SJSA1 (cell line): ENCODE measurements at places on chromosomes 2 and 18.

- no peaks in the 10 kb centered on the region for H3K27me3 ChIP-seq
- H3K27ac ChIP-seq: no peak overlapping the region
- H3K4me1 ChIP-seq: peaks cover 4% of the 10 kb centered on the region; the same call in 1 of the 2 replicates
- DNase-seq: no peak
- H3K36me3 ChIP-seq: no peaks in the 10 kb centered on the region
- no peak overlapping the region for H3K4me3 ChIP-seq
Observed at GRCh38 chr2:80501874-80502624, 197.5 kb upstream of the LRRTM1 start.

DNA sequence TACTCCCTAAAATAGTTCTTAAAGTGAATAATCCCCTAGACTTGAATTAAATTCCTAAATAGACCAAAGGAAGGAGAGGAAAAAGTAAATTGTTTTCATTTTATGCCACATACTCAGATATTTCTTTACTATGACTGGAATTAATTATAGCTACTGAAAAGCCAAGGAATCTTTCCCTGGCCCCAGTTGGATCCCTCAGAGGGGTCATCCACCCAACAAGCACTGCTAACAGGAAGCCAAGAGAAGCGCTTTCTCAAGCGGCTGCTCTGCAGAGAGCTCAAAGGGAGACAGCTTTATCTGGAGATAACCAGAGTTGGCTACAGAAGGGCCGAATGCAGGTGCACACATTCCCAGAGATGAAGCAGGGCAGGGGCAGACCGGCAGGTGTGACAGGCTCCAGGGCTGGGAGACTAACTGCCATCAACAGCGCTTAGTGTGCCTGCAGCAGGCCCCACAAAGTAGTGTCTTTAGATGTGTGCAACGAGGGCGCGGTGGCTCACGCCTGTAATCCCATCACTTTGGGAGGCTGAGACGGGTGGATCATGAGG is 51.1 kb downstream of the POLR1A start:
- no peak overlapping the region for H3K27ac ChIP-seq
- no peaks in the 10 kb centered on the region for H3K4me1 ChIP-seq
- no peak for DNase-seq
- peaks cover 68% of the 10 kb centered on the region for H3K36me3 ChIP-seq

DNA sequence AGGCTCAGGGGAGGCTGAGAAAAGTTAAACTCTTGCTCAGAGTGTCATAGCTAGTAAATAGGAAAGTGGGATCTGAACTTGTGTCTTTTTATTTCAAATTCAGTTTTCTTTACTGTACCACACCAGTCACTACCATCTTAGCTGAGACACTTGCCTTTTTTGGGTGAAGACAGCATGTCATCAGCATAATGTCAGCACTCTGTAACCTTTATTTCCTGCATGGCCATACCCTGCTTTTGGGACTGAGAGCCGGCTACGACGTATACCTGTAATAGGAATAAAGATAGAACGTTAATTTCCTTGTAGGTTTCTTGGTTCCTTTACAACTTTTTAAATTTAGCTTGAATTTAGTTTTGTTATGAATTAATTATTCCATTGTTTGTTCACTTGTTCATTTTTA is 202.8 kb downstream of the BABAM2 start:
- H3K27ac ChIP-seq: no peak overlapping the region
- peaks cover 17% of the 10 kb centered on the region for H3K4me1 ChIP-seq
- H3K4me3 ChIP-seq: no peak overlapping the region
- no peak for DNase-seq

DNA sequence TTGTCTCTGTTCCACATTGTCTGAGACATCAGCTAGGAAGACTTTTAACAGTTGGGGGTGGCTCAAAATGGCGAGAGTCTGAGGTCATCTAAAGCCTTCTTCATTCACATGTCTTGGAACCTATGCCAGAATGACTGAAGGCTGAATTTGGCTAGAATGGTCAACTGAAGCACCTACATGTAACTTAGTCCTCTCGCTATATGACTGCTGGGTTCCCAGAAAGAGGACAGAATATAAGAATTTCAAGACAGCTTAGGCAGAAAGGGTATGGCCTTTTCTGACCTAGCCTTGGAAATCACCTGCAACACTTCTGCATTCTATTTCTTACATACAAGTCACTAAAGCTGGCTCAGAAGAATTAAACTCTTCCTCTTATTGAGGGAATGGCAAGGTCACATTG is 75.6 kb upstream of the OTX1 start:
- no peak overlapping the region for H3K4me3 ChIP-seq
- DNase-seq: no peak
- no peaks in the 10 kb centered on the region for H3K4me1 ChIP-seq
- H3K27ac ChIP-seq: no peak overlapping the region
- peaks cover 10% of the 10 kb centered on the region; the same call in 1 of the 2 replicates for H3K36me3 ChIP-seq

DNA sequence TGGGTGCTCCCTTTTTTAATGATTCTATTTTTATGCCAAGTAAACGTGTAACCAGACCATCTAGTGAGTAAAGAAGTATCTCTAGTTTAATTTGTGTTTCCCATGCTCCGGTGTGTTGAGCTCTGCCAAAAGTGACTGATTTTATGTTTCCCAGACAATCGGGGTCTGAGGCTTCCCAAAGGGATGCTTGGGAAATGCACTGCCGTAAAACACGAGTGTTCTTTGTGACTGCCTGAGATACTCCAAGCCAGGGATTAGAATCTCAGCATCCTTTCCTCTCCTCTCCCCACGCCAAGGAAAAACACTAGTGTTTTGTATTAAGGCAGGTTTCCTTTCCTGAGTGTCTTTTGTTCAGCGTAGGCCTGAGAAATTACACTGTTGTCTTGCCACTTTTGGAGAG is 180.5 kb upstream of the NRP2 start:
- no peaks in the 10 kb centered on the region for H3K36me3 ChIP-seq
- H3K27ac ChIP-seq: no peak overlapping the region
- no peaks in the 10 kb centered on the region for H3K27me3 ChIP-seq
- no peak overlapping the region for H3K4me3 ChIP-seq
- H3K4me1 ChIP-seq: no peaks in the 10 kb centered on the region
- no peak for DNase-seq

DNA sequence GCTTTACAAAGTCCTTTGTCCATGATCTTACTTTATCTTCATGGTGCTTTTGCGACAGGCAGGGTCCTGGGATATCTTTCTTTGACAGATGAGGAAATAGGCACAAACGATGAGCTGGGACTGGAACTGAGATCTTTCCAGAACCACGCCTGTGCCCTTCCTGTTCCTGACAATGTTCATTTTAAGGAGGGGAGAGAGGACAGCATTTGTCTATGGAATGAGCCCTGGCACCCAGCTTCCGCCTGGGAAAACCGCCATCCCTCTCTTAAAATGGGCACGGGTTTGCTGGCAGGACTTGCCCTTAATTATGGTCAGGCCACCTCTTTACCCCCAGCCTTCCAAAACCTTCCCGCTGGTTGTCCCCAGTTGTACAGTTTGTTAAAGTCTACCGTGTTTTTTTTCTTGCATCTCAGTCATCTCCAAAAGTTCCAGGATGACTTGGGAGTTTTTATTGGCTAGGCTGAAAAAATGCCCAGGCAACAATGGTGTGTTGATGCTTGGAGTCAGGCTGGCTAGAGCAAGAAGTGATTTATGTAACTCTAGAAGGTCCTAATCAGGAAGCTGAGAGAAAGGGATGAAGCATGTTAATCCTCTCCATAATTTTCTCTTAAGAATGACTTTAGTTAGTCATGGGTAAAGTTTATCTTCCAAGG is 264.9 kb upstream of the EPAS1 start:
- no peak overlapping the region for H3K27ac ChIP-seq
- H3K36me3 ChIP-seq: no peaks in the 10 kb centered on the region
- no peaks in the 10 kb centered on the region for H3K27me3 ChIP-seq
- no peak overlapping the region for H3K4me3 ChIP-seq
- peaks cover 37% of the 10 kb centered on the region for H3K4me1 ChIP-seq

DNA sequence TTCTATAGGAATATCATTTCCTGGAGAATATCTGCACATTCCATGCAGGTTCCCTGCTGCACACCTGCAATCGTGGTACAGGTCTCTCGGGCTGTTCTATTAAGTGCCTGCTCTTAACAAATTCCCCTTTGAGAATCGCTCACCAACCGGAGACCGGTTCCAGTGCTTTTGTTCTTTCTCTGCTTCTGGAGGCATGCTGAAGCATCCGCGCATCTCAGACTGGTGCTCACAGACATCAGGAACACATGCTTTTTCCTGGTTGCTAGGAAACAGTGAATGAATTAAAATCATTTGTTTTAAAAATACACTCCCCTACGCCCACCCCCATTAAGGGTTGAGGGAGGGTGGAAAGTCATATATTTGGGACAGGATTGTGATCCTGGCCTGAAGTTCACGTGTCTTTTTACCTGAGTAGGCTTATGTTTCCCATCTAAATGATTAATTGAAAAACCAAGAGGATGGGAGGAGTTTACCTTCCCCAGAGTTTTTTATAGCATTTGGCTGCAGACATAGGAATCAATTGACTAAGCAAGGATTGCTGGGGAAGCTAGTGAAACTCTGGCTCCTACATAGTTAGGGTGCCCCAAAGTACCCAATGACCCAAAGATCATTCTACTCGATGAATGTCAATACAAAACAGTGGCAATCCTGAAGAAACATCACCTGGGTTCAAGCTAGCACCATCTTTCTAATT is at the start of gene C2orf80:
Gene C2orf80 (minus strand): TSS at position 221 of the 694 bp plus-strand sequence. CDS start 3,044 bp downstream, outside the sequence.
- H3K4me3 ChIP-seq: no peak within 1 kb of the TSS
- peaks cover 10% of the 10 kb centered on the region for H3K27me3 ChIP-seq
- no peaks in the 10 kb centered on the region for H3K36me3 ChIP-seq
- DNase-seq: no peak

DNA sequence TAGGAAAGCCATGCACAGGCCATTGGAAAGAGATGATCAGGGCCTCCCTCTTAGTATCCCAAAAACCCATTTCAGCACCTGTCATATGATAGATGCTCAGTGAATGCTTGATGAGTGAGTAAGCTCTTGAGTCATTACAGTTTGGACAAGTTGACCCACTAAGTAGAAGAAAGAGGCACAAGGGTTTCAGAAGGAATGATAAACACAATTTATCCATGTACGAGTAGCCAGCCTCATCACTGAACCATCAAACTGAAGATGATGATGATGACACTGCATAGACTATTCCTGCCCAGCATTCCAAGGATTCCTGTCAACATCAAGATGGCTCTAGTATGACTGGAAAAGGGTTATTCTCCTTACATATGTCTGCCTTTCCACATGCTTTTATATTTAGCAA is 596.0 kb downstream of the BCL11A start:
- H3K27me3 ChIP-seq: 0 out of 2 replicates have a peak, but pooled peaks cover 2% of the 10 kb centered on the region
- H3K4me1 ChIP-seq: no peaks in the 10 kb centered on the region
- H3K36me3 ChIP-seq: no peaks in the 10 kb centered on the region
- H3K4me3 ChIP-seq: no peak overlapping the region
- DNase-seq: no peak
- H3K27ac ChIP-seq: no peak overlapping the region

DNA sequence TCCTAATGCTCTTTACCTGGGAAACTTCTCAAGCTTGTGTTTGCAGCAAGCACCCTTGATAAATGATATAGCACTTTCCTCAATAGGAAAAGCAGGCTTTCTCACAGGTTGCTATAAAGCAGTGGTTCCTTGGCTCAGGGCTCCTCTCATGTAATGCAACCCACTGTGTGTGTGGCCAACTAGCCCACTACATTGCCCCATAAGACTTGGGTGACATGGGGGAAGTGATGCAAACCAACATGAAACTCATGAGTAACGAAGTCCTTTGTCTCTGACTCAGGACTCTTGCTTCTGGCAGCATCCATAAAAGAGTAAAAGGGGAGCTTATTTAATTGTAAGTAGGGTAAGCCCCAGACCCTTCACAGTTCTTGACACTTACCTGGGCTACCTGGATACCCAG is 106.9 kb downstream of the COL4A4 start:
- H3K27ac ChIP-seq: no peak overlapping the region
- H3K36me3 ChIP-seq: no peaks in the 10 kb centered on the region

GRCh38 chr2:54330926-54331835 is 75.2 kb upstream of the TSPYL6 start:
- H3K4me3 ChIP-seq: peak overlapping the region; percentile 45
- peak overlapping the region; percentile 59 for H3K27ac ChIP-seq
- DNase-seq: no peak
- no peaks in the 10 kb centered on the region for H3K27me3 ChIP-seq
- H3K4me1 ChIP-seq: peaks cover 28% of the 10 kb centered on the region
